ENCODE measurements at places on chromosomes 7 and 10.

GRCh38 chr10:63757067-63757466, 235.9 kb downstream of the REEP3 start:
- DNase-seq = no peak

GRCh38 chr10:114824391-114824790, 2.8 kb downstream of the FHIP2A start:
- no peak for DNase-seq

- no peak for DNase-seq
These were observed 45.1 kb upstream of the LYZL1 start for GRCh38 chr10:29243750-29244149.

DNA sequence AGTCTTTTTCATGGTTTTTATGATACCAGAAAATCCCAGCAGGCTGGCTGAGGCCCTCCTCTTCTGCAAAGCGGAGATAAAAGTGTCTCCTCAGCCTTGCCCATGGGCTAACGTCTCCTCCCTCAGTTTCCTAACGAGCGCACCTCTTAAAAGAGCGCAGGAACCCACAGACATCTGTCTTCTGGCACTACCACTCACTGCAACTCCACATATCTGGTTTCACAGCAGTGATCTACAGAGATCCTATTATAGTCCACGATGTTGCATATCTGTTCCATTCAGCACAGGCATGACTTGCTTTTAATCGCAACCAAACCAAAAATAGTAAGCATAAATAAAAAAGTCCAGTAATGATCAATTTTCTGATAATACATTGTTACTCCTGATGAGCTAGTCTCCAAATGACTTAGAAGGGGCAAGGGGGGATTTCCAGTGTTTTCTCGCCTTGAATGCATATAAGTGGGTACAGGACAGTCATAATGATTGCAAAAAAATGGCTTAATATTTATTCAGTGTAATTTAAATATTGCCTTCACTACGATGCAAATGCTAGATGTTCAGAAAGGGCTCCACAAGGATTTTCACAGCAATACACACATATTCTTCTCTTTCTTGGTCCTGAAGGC, 20.9 kb downstream of the ANKRD22 start:
- no peak for DNase-seq

GRCh38 chr10:130808243-130808642, 503.3 kb downstream of the TCERG1L start:
- DNase-seq = no peak

DNA sequence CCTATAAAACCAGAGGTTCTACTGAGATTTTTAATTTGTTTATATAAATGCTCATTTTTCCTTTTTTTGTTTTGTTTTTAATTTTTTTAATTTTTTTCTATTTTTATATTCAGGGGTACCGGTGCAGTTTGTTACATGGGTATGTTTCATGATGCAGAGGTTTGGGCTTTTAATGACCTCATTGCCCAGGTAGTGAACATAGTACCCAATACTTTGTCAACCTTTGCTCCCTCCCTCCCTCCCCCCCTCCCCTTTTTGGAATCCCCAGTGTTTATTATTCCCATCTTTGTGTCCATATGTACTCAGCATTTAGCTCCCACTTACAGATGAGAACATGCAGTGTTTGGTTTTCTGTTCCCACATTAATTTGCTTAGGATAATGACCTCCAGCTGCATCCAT, 94.4 kb upstream of the NEBL start:
- no peak for DNase-seq

DNA sequence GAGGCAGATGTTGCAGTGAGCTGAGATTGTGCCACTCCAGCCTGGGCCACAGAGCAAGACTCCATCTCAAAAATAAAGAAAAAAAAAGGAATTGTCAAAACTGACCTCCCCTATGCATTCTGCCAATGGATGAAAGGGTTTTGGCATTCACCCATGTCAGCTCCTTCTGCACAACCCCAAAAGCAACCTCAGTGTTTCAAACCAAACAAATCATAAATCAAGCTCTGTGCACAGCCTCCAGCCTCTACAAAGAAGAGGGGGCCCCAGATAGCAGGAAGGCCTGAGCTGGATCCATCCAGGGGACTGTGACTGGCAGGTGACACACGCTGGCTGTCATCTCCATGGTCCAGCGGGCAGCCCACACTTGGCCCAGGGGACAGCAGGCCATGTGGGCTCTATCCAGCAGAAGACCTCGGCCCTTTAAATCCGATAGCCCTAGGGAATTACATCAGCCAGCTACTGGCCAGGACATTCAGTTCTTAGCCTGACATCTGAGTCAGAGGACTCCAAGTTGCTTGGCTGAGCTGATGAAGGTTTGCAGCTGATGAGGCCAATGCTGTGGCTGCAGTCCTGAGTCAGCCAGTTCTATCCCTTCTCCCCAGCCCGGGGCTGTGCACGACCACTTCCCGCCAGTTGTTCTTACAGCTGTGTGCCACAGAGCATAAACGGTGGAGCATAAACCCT, 52.0 kb upstream of the FIGNL1 start:
- no peak for DNase-seq

GRCh38 chr10:60733517-60733822, 44.8 kb upstream of the CDK1 start:
- no peak for DNase-seq

DNA sequence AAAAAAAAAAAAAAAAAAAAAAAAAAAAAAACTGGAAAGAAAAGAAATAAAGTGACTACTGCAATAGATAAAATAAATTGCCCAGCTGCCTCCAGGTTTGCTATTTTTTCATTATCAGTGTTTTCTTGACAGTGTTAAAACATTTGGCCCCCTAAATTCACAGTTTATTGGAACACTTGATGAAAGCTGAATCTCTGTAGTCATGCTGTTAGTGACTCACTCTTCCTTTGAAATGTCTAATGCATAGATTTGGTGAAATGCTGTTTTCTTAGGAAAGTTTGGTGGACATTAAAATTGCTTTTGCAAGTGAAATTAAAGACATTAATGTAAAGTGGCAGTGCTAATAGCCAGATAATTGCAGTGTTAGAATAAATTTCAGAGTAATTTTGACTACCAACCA, 785.2 kb downstream of the NRG3 start:
- DNase-seq = no peak

DNA sequence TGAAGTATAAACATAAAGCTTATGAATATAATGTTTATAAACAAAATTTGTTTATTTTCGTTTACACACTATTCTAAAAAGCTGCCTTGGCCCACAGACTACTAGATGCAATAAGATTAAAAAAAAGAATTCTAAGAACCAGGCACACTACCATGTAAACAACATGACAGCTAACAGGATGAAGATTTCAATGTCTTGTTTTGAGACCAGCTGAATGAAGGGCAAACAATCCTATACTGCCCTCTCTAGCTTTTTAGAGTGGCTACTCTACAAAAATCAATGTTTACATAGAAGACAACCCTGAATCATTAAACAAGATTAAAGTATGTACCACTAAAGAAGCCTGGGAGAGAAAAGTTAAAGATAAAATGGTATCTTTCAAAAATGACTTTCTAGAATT, 38.6 kb downstream of the SLC25A40 start:
- no peak for DNase-seq

DNA sequence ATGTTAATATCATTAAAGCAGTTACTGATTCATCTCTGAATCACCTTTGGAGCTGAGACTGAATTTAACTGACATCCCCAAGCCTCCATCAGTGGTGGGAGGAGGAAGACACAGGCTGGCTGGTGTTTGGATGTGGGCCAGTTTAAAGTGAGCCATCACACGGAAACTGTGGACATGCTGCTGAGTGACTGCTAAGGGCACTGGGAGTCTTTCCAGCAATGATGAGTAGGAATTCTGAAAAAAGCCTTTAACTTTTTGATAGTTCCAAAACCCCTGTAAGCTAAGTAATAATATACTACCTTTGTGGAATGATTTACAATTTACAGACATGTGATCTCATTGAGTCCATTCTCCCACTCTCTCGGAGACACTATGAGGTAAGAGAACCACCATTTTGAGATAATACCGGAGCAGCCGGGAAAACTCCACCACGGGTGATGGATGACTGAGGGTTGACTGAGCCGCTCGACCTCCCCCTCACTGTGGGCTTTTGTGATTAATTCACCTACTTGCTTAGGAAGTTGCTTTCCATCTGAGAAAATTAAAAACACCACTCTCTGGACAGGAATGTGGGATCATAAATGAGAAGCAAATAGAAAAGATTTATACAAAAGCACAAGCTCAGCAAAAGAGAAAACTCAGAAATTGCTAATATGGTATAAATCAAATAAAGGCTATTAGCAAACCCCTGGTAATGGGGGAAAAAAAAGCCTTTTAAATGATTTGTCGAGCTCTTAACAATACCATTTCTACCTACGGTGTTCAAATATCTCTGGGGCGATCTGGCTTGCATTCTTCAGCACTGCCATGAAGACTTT, 194.8 kb downstream of the FANK1 start:
- no peak for DNase-seq

- DNase-seq = no peak
These were observed 33.3 kb downstream of the UBE2H start for GRCh38 chr7:129919492-129919891.

GRCh38 chr7:5230265-5231067, 40.4 kb downstream of the WIPI2 start:
- DNase-seq = no peak

DNA sequence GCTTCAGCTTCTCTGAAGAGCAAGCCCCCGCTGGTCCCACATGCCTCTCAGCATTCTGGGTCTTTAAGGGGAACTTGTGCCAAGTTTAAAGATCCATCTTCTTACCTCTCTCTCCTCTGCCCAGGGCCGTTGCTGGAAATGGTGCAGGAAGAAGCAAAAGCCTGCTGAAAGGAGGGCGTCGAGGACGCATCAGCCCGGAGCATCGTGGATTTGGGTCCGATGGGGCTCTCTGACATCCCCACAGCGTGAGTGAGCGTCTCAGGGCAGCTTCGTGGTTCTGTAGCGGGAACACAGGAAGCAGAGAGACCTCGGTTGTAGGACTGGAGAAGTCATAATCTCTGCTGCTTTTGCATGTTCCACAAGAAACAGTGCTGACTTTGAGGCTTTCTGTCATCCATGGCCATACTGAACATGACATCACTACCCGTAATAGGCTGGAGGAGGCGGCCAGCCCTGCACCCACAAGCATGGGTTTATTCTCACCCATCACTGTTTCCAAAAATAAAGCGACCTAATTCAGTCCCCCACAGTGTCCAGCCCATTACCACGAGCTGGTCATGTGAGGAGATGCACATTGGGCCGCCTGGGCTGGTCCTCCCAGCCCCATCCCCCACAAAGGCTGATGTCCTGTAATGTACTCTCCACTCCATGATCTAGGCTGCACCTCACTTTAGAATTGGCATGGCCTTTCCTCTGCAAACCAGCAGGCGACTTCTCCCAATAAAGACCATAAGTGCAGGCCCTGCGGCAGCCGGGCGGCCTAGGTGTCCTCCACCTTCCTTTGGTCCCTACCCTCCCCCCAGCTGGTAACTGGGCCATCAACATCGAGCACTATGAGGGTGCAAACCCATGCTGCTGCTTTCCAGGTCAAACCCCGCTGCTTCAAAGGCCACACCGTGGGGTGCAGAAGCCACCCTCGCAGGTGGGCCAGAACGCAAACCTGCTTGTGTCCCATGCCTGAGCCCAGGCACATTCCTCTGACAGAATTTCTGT, 276.9 kb downstream of the TNS3 start:
- DNase-seq = no peak

DNA sequence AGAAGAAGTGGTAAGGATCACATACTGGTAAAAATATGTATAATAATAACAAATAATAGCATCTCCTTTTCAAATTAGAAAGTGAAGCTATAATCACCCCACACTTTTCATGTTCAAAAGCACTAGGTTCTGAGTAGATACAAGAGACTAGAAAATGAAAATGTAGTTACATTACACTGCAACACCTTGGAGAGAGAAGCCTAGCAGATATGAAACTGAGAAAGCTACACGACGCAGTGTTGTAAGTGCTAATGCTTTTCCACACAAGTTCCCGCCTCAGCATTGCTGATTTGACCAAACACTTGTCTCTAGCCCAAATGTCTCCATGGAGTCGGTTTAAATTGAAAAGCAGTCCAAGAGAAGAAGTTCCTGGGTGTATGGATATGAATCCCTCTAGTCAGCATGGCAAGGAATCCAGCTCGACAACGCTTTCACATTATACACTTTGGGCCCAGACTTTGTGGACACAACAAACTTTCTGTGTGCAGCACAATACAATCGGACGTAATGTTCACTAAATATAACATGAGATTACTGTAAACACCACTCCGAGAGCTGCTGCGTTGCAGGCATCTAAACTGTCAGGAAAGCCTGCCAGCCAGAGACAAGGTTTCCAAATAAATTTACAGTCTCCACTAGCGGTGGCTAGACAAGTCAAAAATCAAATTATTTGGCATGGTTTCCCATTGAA, 1.7 kb downstream of the PDE1C start:
- no peak for DNase-seq

DNA sequence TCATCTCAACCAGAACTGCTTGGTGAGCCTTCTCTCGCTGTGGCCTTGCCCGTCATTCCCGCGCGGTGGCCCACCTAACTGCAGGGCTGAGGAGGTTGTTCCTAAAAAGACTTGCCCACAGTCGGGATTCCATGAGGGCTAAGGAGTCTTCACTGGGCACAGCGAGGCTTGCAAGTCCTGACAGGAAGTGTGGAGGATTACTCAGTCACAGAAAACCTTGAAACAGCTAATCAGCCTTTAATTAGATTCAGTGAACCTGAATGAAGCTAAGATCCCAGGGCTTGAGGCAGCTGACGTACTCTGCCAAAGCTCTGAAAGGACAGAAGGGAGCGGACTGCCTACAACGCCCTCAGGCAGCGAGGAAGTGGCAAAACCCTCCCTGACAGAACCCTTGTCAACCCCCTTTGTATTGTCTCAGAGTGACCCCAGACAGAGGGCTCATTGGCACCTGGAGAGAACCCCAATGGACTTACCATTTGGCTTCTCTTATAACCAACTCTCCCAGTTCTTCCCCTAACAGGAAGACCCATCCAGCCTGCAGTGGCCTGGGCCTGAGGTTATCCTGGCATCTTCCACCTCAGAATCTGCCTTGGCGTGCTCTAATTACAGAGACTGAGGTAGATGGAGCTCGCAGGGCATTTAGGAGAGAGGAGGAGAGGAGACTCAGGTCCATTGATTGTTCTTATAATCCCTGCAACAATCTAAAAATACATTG, 2.5 kb upstream of the LAMB4 start:
- DNase-seq = no peak

GRCh38 chr7:18698258-18698734, 202.7 kb downstream of the HDAC9 start:
- no peak for DNase-seq

DNA sequence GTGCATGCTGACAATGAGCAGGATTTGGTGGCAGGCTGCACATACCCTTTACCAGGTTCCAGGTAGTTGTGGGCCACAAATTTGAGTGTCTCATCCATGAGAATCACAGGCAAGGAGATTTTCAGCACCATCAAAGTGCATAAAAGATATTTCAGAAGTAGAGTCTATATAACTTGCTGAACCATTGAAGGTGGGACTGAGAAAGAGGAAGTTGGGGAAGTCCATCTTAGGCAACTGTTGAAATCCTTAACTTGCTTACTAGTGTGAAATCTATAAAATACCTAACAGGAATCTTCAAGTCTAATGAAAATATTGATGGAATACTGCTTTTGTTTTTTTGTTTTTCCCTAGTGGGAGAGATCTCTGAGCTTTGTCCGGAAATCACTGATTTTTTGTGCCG, 325.1 kb upstream of the PLXDC2 start:
- no peak for DNase-seq

GRCh38 chr7:138525757-138526156, 65.7 kb downstream of the TRIM24 start:
- no peak for DNase-seq

All from NCI-H2171 (cell line).